ENCODE measurements at places on chromosomes 1 and 21.

- DNase-seq = no peak
Measured at GRCh38 chr1:14482784-14483450, 115.6 kb upstream of the KAZN start.

DNA sequence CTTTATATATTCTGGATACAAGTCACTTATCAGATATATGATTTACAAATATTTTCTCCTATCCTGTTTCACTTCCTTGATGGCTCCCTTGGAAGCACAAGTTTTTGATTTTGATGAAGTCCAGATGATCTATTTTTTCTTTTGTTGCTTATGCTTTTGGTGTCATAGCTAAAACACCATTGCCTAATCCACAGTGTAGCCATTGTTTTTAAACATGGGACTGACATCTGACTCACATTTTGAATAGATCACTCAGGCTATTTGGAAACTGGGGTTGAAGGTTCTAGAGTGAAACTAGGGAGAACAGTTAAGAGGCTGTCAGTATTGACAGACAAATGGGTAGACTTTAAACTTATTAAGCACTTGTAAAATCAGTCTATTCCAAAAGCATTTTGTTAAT is 16.6 kb downstream of the AK4 start:
- DNase-seq = no peak

DNA sequence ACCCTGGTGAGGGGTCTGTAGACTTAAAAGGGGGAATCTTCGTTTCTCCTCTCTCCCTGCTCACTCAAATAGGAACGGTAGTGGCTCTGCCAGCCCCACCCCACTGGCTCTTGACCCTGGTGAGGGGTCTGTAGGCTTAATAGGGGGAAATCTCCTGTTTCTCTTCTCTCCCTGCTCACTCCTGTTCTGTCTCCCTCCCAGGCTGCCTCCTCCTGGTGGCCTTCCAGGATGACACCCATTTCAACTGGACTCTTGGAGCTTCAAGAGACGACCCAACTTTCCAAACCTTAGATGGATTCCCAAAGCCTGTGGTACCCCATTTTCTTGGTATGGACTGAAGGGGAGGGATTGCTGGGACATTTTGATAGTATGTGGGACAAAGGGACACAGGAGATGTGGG is 1.4 kb upstream of the EPHB2 start:
- no peak for DNase-seq

GRCh38 chr1:103854279-103854678 is 104.6 kb downstream of the AMY1C start:
- no peak for DNase-seq

DNA sequence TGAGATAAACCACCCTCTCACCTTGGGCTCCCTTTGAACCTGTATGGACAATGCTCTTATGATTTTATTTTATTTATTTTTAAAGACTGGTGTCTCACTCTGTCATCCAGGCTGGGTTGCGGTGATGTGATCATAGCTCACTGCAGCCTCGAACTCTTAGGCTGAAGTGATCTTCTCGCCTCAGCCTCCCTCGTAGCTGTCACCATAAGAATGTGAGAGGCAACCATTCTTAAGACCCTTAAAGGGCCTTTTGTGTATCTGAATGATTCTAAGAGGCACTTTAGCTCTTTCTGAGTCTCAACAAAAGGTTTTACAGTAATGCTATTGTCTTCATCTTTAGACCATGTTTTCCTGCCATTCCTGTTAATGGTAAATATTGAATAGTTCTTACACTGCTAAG is 67.0 kb downstream of the IVNS1ABP start:
- no peak for DNase-seq

GRCh38 chr1:221794079-221794670 is 52.3 kb upstream of the DUSP10 start:
- no peak for DNase-seq

GRCh38 chr1:172991674-172992400 is 58.9 kb downstream of the TNFSF18 start:
- no peak for DNase-seq

- DNase-seq = no peak
Measured at GRCh38 chr21:22224261-22224660, 1226.1 kb downstream of the NCAM2 start.

GRCh38 chr21:14567331-14568279 is 21.5 kb upstream of the SAMSN1 start:
- DNase-seq = peak; percentile 6

- no peak for DNase-seq
Measured at GRCh38 chr1:11712285-11712684, 20.8 kb downstream of the DRAXIN start.

DNA sequence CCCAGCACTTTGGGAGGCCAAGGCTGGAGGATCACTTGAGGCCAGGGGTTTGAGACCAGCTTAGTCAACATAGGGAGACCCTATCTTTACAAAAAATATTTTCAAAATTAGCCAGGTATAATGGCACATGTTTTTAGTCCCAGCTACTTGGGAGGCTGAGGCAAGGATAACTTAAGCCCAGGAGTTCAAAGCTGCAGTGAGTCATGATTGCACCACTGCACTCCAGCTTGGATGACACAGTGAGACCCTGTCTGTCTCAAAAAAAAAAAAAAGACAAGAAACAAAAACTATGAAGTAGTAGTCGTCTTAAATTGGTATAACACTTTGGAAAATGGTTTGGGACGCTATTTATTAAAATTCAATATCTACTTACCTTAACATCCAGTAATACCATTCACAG is 7.7 kb downstream of the AIM2 start:
- no peak for DNase-seq

GRCh38 chr1:43039228-43040055 is 80.8 kb upstream of the SLC2A1 start:
- DNase-seq = no peak

GRCh38 chr1:230565141-230565540 is 77.1 kb upstream of the COG2 start:
- no peak for DNase-seq

DNA sequence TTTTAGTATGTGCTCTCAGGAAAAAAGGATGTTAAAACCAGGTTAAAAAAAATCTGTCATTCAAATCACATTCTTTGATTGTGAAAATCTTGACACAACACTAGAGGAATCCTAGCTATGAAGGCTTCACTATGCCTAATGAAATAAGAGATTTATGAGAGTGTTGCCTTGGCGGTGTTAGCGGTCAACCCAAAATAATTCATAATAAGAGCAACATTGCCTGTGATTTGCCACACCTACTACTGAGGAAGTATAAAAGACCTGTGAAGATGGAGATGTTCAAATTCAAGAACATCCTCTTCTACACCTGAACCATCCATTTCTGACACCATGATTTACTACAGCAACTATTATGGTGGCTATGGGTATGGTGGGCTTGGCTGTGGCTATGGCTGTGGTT is at the start of gene KRTAP20-1:
Gene KRTAP20-1, plus strand, starts transcription at position 301 of the 400 bp plus-strand sequence. Its CDS starts 30 bp downstream, at position 331.
- DNase-seq = no peak

- peak; percentile 36 for DNase-seq
Measured at GRCh38 chr1:3697810-3698209, 45.5 kb downstream of the TP73 start.

GRCh38 chr1:79603843-79604242 is 597.3 kb upstream of the ADGRL4 start:
- no peak for DNase-seq

GRCh38 chr1:56533621-56534020 is 45.7 kb downstream of the PLPP3 start:
- DNase-seq = no peak

- no peak for DNase-seq
Measured at GRCh38 chr21:29496337-29496736, 197.6 kb downstream of the BACH1 start.

DNA sequence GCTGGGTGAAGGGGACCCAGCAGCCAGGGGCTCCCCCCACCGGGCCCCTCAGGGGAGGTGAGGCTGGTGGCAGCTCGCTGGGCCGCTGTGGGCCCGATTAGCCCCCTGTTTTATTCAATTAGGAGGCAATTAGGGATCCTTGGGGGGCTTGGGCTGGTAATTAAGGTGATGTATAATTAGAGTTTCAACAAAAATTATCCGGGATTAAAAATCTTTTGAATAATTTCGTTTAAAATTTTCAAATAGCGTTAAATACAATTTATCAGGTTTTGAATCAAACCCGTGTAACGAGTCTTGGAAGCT is 4.1 kb downstream of the PRDM16 start:
- no peak for DNase-seq

DNA sequence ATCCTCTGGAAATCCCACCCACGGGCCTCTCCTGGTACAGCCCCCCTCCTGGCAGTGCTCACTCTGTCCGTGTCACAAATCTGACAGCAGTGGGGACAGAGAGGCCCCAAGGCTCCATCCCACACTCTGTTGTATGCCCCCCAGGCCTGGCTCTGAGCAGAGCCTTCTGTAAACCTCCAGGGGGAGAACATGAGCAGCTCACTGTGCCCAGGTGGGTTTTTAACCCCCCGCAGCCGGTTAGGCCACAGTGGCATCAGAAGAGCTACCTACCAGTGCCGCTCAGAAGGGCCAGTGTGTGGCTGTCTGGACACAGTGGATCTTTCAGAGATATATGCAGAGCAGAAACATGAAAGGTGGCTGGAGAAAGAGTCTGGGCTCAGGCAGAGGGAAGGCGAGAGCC is 12.0 kb upstream of the GPR153 start:
- DNase-seq = no peak

GRCh38 chr1:151542710-151543129 is 2.6 kb downstream of the TUFT1 start:
- DNase-seq = no peak
